GM12891 (cell line): ENCODE measurements at places on chromosomes 7 and 10.

DNA sequence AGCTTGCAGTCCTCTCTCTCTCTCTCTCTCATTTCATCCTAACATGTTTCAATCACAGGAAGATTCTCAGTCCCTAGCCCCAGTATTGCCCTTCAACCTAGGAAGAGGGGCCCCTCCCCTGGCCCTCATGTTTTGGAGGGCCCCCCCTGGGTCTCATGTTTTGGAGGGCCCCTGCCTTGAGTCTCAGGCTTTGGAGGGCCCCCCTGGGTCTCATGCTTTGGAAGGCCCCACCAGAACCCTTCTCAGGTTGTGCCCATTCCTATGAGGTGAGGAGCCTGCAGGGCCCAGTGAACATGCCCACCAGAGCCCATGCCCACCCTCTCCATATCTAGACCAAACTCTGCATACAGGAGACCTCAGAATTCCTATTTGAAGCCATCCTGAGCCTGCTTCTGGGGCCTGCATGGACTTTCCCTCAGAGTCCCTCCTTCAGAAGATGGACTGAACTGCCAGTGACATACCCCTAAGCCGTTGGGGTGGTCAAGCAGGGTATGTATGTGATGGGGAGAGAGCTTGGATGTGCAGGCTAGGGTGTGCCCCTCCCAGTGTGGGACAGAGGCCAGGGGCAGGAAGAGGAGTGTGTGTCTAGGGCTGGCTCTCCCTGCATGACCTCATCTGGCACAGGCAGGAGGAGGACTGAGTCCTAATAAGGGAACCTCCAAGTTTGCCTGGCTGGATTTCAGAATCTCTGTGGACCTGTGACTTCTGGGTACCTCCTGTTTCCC, 8.1 kb upstream of the VDAC2 start:
- DNase-seq, result no peak

DNA sequence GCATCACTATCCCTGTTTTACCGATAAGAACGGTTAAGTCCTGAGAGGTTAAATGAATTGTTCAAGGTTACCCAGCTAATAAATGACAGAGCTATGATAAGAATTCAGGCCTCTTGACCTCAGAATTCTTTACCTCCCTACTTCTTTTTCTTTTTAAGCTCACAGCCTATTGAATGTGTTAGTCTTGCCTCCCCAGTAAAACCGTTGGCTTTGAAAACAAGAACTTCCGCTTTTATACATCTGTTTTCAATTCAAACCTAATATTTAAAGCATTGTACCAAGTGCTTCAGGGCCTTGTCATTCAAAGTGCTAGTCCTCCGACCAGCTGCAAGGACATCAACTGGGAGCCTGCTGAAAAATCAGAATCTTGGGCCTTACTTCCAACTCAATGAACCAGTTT, 15.6 kb downstream of the SEC31B start:
- DNase-seq, result no peak

DNA sequence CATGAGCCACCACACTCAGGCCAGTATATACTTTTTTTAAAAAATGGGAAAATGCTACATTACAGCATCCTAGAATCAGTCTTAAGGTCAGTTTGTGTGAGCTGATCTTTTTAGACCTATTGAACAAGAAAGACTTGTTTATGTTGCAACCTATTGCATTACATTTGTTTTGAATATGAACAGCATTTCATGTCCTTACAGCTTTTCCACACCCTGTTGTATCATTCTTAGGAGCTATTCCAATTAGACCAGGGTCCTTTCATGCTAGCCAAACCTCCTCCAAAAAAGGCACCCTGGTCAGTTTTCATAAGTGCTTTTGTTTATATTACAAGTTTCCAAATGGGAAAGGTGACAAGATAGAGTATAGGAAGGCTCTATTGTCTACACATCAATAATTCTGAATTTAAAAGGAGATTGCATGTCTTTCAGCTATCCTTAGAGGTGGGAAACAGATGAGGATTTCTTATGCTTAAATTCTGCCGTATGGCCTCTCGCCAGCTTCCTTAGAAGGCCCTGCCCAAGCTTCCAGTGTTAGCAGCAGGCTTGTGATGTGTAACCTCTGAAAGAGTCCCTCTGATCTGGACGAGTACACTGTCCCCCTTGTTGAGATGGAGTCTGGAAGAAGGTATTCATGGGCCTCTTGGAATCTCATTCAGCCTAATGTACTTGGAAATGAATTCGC, 171.9 kb downstream of the OTUD1 start:
- no peak for DNase-seq

GRCh38 chr7:110877016-110877415, 213.9 kb upstream of the LRRN3 start:
- no peak for DNase-seq

DNA sequence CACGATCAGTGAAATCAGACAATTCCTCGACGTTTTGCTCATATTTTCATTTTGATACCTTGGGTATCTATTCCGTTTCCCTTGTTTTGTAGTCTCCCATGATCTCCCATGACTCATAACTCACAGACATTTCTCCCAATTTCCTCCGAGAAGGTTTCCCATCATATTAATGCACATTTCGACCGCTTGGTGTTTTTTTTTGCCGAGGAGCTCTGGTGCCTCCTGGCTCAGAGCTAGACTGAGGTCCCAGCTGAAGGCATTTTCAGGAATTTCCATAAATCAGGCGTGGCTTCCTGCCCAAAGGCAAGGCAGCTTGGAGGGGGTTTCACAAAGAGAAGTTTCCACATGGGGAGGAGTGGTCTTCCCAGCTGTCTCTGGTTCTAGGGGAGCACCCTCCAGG, 148.2 kb upstream of the TNS3 start:
- DNase-seq, result no peak

DNA sequence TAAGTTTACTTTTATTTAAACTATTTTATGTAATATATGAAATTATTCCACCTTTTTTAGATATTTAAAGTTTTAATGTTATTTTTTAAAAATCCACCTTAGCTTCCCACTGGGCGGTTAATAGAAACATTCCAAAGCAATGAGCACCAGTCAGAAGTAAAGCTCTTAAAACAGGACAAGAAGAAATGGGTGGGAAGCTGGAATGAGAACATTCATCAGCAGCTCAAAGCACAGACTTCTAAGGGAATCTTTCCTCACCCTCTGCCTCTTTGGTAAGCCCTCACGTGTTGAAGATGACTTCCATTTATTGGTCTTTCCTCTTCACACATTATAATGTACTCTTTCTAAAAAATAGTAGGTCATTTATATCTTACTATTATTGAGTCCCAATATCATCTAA, 3.1 kb downstream of the AGMO start:
- DNase-seq, result no peak

DNA sequence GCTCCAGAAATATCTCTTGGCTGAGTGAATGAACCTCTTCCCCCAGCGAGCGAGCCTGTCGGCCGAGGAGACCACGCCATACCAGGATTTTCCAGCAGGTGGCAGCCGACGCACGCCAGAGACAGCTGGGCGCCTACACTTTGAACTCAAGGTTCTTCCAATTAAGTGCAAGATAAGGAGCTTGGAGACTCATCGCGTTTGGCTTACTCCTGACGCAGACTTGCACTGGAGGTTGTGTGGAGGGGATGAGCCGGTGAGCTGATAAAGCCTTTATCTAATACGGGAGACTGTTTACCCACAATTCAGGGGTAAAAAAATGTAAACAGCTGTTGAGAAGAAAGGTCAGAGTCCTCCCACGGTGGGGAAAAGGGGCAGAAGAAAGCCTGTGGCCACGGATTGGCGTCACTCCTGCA, 45.9 kb upstream of the EMX2 start:
- peak; percentile 54 for DNase-seq
